ENCODE measurements at places on chromosomes 16 and 17. TPM values are rescaled to one million over a fixed set of nuclear protein-coding genes. Genes with fewer than 3 reads are reported as not detected.

GRCh38 chr16:19507867-19508266 is 14.0 kb downstream of the GDE1 start:
- no peak for DNase-seq

HS3ST3A1 gene
- polyA plus RNA-seq: 0.83 TPM

VPS35 gene
- 72.3 TPM for polyA plus RNA-seq

- no peak for DNase-seq
These were observed 18.1 kb downstream of the CALB2 start for GRCh38 chr16:71376465-71377157.

PPY gene
- not detected for polyA plus RNA-seq

- DNase-seq: no peak
These were observed 120.1 kb downstream of the CDYL2 start for GRCh38 chr16:80684136-80684765.

GRCh38 chr16:11824362-11824761 is 27.0 kb downstream of the RSL1D1 start:
- no peak for DNase-seq

TEKT5 gene
- not detected for polyA plus RNA-seq

DNA sequence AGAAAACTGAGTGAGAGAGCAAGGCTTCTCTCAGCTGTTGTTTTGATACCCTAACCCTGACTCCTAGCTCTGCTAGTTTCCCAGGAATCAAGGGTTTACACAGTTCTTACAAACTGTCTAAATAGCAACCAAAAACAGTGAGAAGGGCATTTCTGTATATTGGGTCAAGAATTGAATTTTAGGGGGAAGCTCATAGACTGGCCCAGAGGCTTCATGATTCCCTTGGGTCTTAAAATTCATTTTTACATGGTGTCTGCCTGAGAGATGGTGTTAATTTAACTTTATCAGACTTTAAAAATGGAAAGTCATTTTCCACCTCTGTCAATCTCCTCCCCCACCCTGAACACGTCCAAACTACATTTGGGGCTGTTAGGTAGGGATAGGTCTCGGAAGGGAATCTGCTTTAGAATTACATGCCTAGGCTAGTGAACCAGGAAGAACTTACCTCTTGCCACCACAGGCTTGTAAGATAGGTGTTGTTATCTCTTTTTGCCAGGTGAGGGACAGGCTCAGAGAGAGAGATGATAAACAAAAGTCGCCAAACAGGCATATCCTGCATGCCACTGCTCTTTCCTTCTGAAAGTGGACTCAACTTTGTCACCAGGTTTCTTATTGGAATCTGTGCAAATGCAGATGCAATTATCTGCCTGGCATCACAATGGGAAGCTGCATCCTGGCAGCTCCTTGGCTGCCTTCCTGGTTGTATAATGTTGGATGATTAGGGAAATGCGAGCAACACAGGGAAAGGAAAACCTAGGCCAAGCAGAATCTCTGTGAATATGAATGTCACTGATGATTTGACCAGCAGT is 3.1 kb downstream of the PHAF1 start:
- DNase-seq: no peak

KRT36 gene
- not detected for polyA plus RNA-seq

- peak; percentile 59 for DNase-seq
These were observed 435 bp downstream of the RAB40C start for GRCh38 chr16:590188-590814.

DNA sequence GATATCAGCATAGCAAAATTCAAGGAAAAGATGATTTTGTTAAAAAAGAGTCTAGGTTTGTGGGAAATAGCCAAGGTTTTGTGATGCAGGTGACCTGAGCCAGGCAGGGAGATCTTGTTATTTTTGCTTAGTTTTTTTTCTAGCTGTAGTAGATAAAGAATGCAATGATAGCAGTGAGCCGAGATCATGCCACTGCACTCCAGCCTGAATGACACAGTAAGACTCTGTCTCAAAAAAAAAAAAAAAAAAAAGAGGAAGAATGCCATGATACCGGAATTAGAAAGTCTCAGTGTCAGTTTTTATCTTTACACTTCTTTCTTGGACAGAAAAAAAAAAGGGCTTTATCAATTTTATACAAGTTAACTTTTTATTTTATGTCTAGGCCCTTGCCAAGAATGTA is 27.5 kb downstream of the TMEM238L start:
- DNase-seq: no peak

DNA sequence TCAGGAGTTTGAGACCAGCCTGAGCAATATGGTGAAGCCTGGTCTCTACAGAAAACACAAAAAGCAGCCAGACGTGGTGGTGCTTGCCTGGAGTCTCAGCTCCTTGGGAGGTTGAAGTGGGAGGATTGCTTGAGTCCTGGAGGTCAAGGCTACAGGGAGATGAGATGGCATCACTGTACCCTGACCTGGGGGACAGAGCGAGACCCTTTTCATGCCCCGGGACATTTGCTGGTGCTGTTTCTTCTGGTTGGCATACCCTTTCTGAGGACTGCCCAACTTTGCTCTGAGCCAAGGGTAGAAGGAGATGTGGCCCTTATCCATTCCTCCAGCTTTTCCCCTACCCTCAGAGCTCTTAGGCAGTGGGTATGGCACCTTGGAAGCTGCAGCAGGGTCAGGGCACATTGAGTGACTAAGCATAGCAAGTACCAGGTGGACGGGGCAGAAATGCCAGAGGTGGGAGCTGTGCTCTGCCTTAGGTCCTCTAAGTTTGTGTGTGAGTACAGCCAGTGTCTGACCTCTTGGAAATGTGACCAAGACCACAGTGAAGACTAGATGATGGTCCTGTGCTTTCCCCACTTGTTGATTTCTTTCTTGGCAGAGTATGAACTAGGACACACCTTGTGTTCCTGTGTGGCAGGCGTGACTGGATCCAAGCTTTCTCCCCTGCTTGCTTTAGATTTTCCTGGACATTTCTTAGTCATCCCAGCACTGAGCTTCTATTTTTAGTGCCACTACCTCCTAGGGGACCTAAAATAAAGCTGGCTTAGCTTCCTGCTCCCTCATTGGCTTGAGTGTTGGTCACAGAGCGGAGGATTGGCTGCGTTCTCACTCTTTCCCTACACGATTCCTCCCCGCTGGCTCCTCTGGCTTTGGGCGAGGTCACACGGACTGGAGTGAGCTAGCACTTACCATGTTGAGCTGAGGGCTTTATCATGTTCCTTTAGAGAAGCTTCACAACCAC is 9.9 kb upstream of the EDC4 start:
- DNase-seq: peak; percentile 77

CAPNS2 gene
- polyA plus RNA-seq: 0.39 TPM

ZKSCAN2 gene
- 5.8 TPM for polyA plus RNA-seq

DOC2B gene
- polyA plus RNA-seq: 3.6 TPM

- DNase-seq: no peak
These were observed 11.4 kb downstream of the LIMD2 start for GRCh38 chr17:63688396-63689020.

- no peak for DNase-seq
These were observed 26.2 kb downstream of the TEKT5 start for GRCh38 chr16:10668322-10669045.

DNA sequence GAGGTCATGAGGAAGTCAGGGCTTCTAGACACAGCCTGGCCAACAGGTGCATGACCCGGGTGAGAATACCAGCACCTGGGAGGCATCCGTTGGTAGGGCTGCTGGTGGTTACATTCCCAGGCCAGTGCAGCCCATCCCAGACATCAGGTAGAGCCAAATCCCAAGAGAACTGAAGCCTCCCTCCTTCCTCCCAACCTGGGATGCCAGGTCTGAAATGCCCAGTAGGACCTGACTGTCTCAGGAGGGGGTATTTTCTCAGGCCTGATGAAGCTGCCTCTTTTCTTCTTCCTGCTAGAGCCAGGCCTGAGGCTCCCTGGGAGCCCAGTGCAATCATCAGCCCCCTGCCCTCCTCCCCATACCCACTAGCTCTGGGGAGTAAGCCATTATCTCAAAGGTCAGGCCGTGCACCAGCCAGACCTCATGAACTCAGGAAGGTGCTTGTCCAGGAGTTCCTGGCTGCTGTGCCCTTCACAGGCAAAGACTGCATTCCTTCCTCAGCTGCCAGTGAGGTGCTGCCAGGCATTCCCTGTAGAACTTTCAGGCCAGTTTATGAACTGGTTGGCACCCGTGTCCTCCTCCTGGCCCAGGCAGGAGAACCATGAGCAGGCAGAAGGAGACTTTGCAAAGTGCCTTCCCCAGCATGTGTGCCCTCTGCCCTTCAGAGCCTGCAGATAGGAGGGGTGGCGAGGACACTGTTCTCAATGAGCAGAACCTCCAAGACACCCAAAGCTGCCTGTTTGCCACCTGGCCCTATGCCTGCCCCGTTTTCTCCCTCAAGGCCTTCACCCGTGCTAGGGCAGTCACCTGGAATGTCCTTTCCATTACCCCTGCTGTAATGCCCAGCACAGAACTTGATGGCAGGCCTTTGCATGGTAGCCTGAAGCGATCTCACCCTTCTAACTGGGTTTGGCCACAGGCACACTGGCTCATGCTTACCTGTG is 7.6 kb downstream of the TBX2 start:
- no peak for DNase-seq

C16orf78 gene
- polyA plus RNA-seq: not detected

- DNase-seq: no peak
These were observed 2.0 kb upstream of the GLG1 start for GRCh38 chr16:74608944-74609343.

- DNase-seq: no peak
These were observed 1217.8 kb downstream of the CDH8 start for GRCh38 chr16:60818465-60818864.

- DNase-seq: no peak
These were observed 26.2 kb upstream of the NGFR start for GRCh38 chr17:49468811-49469385.

- DNase-seq: no peak
These were observed 3.1 kb upstream of the ADORA2B start for GRCh38 chr17:15941781-15942180.

All from hindlimb muscle (tissue), 1 donor.